ENCODE measurements at places on chromosomes 2 and 18. TPM values are rescaled to one million over a fixed set of nuclear protein-coding genes. Genes with fewer than 3 reads are reported as not detected.

- DNase-seq = no peak
- no peaks in the 10 kb centered on the region for H3K27me3 ChIP-seq
- no peaks in the 10 kb centered on the region for H3K36me3 ChIP-seq
- no peak overlapping the region for H3K4me3 ChIP-seq
- peak overlapping the region; percentile 32 for H3K27ac ChIP-seq
- no peaks in the 10 kb centered on the region for H3K4me1 ChIP-seq
These were observed 94.4 kb downstream of the SGPP2 start for GRCh38 chr2:222518570-222519381.

DNA sequence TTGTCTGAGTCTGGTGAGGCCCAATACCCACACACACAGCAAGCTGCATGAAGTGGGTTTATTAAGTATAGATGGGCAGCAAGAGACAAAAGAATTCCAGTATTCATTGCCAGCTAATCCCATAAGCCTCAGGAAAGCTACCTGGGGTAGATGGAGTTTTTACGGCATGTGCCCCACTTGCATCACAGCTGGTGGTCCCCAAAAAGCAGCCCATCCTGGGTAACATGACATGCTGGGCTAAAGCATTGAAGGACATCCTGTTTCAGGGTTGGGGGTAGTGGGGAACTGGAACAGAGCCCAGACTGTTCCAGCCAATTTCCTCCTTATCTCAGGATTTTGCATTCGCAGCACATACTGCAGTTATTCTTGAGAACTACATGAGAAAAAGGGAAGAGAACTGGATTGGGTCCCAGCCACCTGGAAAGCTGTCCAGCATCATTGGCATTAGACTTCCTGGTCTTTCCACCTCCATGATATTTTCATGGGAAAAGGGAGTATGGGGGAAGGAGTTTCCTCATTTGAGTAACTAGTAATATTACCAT, 240.1 kb upstream of the MMADHC start:
- no peaks in the 10 kb centered on the region for H3K27me3 ChIP-seq
- no peak overlapping the region for H3K27ac ChIP-seq
- no peaks in the 10 kb centered on the region for H3K4me1 ChIP-seq
- H3K36me3 ChIP-seq = no peaks in the 10 kb centered on the region
- no peak for DNase-seq

DNA sequence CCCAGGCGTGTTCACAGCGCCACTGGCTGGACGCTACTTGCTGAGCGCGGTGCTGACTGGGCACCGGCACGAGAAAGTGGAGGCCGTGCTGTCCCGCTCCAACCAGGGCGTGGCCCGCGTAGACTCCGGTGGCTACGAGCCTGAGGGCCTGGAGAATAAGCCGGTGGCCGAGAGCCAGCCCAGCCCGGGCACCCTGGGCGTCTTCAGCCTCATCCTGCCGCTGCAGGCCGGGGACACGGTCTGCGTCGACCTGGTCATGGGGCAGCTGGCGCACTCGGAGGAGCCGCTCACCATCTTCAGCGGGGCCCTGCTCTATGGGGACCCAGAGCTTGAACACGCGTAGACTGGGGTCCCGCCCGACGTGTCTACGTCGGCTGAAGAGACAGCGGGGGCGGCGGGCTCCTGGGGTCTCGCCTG, 891 bp upstream of the KHK start:
- no peaks in the 10 kb centered on the region for H3K27me3 ChIP-seq
- peak overlapping the region; percentile 44 for H3K4me3 ChIP-seq
- no peaks in the 10 kb centered on the region for H3K36me3 ChIP-seq

The ABCG5 gene
- total RNA-seq = not detected

The DGKD gene
- total RNA-seq = 71.4 TPM

The RAB6C gene
- not detected for total RNA-seq

All from upper lobe of left lung (tissue), 6 donors.